GM04504 (cell line): ENCODE measurements at places on chromosomes 4 and X.

DNA sequence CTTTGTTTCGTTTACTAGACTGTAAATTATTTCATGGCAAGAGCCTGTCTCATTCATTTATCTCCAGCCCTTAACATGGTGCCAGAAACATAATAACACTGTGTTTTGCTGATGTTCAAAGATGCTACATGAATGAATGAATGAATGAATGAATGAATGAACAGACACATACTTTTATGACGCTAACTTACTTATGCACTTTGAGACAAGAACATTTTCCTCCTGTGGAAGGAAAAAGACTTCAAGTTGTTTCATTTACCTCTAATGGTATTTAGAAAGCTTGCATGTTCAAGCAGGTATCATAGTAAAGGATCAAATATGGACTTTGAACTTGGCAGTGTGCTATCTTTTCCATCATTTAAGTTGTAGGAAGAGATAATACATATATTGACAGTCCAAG lies 131.6 kb downstream of the GLRA2 start:
- DNase-seq: no peak

DNA sequence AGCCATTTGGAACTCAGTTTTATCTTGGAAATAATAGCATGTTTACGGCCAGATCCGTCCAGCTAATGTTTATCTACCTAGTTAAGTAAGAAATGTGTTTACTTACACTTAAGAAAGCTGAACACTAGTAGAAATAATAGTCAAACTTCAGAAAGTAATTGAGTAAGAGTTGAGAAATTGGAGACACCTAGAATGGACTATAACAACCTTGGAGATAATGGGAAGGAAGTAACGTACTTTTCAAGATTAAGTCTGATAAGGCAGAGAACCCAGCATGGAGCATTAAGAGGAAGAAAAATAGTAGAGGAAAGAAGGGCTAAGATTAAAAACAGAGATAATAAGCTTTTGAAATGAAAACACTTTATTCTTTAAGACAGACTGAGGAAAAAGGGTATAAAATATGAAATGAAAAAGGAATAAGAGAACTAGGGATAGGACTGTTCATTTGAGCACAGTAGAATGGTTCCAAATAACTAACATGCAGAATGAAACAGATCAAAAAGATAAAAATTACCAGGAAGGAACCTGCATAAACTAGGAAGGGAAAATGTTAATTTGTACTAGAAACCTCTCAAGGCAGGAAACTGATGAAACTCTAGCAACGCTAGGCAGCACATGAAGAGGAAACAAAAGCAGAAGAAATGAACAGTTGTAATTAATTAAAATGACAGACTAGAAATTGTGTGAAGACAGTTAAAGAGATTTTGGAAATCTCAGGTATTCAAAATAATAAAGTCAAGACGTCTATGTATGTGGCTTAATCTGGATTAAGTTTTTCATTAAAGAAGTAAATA lies 71.7 kb downstream of the FBXW7 start:
- no peak for DNase-seq

- DNase-seq: no peak
These were observed 11.8 kb downstream of the PPP4R3C start for GRCh38 chrX:27451324-27451723.

- DNase-seq: no peak
These were observed 83.4 kb upstream of the MID1IP1 start for GRCh38 chrX:38717871-38718270.

GRCh38 chr4:159070742-159071141 lies 32.1 kb upstream of the RAPGEF2 start:
- peak; percentile 74 for DNase-seq

DNA sequence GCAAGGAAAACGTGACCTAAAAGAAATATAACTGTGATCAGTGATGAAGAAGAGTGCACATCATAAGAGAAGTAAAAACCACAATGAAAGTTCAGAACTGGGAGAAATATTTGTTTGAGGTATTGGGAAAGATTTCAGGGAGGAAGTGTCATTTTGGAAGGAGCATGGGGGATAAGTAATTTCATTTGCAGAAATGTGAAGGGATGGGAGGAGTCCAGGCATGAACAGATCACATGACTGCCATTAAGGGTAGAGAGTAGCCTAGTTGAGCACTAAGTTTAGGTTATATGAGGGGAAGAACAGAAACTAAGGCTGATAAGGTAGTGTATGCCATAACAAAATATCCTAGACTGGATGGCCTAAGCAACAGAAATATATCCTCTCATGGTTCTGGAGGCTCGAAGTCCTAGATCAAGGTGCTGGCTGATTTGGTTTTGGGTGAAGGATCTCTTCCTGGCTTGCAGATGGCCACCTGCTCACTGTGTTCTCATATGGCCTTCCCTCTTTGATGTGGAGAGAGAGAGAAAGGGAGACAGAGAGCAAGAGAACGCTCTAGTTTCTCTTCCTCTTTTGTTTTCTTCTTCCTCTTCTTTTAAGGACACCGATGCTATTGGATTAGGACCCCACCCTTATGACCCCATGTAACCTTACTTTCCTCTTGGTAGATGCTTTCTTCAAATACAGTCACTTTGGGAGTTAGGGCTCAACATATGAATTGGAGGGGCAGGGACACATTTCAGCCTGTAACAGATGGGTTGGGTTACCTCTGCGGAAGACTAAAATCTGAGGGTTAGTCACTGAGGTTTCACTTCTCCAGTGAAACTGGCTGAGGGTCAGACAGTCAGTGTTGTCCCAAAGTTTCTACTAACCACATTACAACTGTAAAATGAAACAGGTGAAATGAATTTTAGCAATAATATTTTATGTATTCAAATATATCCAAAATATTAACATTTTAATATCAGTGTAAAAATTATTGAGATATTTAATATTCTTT lies 77.9 kb downstream of the EGF start:
- DNase-seq: no peak

DNA sequence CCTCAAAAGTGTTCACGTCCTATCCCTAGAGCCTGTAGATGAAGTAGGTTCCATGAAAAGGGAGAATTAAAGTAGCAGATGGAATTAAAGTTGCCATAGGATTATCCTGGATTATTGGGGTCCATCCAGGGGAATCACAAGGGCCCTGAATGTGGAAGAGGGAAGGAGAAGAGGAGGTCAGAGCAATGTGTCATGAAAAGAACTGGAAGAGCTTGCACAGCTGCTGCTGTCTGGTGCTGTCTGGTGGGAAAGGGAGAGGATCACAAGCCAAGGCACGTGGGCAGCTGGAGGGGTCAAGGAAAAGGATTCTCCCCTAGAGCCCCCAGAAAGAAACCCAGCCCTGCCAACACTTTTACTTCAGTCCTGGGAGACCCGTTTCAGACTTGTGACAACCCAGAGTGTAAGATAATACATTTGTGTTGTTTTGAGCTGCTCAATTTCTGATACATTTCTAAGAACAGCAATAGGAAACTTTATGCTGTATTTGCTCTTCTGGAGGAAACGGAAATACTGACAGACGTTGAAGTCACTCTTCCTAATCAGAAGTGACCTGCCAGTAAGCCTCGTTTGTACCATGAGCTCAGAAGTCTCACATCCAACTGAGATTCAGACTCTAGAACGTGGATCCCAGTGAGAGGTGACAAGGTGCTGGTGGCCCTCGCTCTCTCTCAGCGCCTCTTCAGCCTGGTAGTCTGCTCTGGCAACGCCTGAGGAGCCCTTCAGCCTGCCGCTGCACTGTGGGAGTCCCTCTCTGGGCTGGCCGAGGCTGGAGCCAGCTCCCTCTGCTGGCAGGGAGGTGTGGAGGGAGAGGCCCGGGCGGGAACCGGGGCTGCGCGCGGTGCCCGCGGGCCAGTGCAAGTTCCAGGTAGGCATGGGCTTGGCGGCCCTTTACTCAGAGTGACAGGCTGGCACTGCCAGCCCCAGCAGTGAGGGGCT lies 34.7 kb upstream of the ENPP6 start:
- no peak for DNase-seq

DNA sequence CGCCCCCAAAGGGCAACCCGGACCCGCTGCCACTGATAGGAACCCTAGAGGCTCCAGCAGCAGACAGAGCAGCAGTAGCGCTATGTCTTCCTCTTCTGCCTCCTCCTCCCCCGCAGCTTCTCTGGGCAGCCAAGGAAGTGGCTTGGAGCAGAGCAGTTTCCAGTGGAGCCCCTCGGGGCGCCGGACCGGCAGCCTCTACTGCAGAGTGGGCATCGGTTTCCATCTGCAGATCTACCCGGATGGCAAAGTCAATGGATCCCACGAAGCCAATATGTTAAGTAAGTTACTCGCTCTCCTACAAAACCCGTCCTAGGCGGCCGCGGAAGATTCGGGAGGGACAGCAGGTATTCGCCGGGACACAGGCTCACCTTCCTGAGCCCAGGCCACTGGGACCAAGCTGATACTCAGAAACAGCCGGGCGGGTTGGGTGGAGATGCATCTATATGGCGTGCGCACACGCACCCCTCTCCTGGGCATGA lies 477 bp downstream of the FGF5 start:
- DNase-seq: peak; percentile 38

GRCh38 chr4:88283661-88284438 lies 511 bp downstream of the PPM1K start:
- DNase-seq: no peak

DNA sequence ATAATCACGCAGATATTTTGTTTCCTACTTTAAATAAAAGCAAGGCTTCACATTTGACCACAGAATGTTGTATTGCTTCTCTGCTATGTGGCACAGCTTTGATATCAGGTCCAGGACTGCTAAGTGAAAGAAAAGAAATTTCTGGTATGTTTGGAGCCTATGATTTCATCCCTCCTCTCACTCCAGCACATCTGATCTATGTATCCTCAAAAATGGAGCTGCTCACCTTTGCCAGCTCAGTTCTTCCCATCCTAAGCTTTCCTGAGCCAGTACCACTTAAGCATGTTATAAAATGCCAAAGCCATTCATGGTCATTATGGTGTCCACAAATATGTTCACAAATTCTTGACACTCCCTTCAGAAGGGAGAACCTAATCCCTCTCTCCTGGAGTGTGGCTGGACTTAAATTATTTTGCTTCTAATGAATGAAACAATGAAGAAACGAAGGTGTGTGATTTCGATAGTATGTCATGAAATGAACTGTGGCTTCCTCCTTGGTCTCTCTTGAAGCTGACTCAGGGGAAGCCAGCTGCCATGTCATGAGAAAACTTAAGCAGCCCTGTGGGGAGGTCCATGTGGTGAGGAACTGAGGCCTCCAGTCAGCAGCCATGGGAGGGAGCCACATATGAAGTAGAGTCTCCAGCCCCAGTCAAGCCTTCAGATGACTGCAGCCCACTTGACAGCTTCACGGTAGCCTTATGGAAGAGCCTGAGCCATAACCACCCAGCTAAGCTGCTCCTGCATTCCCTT lies 207.7 kb downstream of the MGST2 start:
- no peak for DNase-seq

GRCh38 chr4:53575552-53575951 lies 15.7 kb downstream of the LNX1 start:
- no peak for DNase-seq

DNA sequence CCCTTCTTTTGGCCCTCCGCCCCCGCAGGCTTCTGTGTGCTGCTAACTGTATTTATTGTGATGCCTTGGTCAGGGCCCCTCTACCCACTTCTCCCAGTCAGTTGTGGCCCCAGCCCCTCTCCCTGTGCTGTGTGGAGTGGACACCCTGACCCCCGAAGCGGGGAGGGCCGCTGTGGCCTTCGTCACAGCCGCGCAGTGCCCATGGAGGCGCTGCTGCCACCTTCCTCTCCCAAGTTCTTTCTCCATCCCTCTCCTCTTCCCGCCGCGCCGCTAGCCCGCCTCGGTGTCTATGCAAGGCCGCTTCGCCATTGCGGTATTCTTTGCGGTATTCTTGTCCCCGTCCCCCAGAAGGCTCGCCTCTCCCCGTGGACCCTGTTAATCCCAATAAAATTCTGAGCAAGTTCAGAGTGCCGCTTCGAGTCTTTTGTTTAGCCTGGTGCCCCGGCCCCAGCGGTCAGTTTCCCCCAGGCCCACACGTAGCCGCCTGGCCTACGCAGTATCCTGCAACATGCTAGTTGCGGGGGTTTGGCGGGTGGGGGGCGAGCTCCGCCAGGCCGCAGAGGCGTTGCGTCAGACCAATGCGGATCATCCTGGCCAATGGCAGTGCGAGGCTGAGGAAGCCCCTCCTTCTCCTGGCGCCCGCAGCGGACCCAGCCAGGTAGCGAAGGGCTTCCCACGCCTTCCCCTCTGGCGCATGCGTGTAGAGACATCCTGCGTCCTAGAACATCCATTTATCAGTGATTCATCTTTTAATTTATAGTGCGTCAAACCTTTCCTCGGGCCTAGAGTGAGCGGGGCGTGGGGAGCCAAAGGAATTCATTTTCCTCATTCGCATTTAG lies 5.6 kb upstream of the KANTR start:
- DNase-seq: peak; percentile 46

- peak; percentile 4 for DNase-seq
These were observed 8.7 kb upstream of the ALAS2 start for GRCh38 chrX:55039471-55039870.

DNA sequence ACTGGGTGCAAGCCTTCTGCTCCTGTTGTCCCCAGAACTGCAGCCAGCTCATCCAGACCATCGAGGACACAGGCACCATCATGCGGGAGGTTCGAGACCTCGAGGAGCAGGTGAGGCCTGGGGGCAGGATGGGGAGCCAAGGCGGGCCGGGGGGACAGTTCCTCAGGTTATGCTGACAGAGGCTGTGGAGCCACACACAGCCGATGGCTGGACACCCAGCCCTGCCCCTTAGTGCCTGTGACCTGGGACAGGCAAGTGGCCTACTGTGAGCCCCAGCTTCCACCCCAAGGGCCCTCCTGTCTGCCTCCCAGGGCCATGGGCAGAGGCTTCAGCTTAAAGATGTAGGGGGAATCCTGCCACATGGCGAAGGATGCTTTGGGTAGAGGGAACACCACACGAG lies 14.3 kb downstream of the CCDC22 start:
- no peak for DNase-seq

- no peak for DNase-seq
These were observed 683 bp downstream of the EBP start for GRCh38 chrX:48522291-48522690.

DNA sequence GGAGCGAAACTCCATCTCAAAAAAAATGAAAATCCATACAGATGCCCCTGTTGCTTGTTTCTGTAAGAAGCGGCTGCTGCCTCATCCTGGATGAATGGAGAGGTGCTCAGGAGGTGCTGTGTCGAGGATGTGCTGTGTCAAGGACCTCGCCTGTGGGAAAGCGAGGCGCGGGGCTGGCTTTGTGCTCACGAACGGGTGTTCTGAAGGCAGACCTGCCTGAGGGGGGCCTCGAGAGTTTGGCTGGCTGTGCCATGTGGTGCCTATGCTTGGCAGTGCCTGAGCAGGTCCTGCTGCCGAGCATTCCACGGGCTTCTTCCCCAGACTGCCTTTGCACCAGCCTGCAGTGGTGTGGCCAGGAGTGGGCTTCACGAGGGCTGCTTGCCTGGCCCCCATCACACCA lies 61.5 kb downstream of the NSD2 start:
- no peak for DNase-seq

DNA sequence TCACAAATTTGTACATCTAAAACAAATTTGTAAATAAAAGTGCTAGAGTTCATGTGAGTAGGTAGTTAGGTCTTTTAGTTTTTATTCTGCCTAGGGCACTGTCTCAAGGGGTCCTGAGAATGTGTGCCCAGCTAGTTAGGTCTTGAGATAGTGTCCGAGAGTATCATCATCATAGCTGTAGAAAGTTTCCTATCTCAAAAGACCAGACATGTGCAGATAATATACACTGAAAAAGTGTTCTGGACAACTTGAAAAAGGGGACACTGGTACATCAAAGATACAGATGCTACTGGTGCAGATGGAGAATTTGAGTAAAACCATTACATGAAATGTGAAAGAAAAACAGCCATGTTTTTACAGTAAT lies 1.8 kb upstream of the ZCCHC4 start:
- no peak for DNase-seq

- DNase-seq: no peak
These were observed 70.9 kb upstream of the STOX2 start for GRCh38 chr4:183834252-183834651.

GRCh38 chrX:23610495-23610894 lies 56.8 kb upstream of the PRDX4 start:
- no peak for DNase-seq

- no peak for DNase-seq
These were observed 332.4 kb downstream of the BCOR start for GRCh38 chrX:39765327-39765726.
